ENCODE measurements at places on chromosomes 2 and 18. TPM values are rescaled to one million over a fixed set of nuclear protein-coding genes. Genes with fewer than 3 reads are reported as not detected.

Gene FER1L5
- total RNA-seq, result not detected

Gene SLC5A7
- not detected for total RNA-seq

Gene FKBP1B
- not detected for total RNA-seq

Gene KLHL14
- not detected for total RNA-seq

Gene DQX1
- total RNA-seq, result not detected

Gene ACTG2
- not detected for total RNA-seq

Gene C2orf66
- not detected for total RNA-seq

Gene IL1RL1
- not detected for total RNA-seq

Gene ATP8B1
- 68.0 TPM for total RNA-seq

Gene ACVR1C
- not detected for total RNA-seq

DNA sequence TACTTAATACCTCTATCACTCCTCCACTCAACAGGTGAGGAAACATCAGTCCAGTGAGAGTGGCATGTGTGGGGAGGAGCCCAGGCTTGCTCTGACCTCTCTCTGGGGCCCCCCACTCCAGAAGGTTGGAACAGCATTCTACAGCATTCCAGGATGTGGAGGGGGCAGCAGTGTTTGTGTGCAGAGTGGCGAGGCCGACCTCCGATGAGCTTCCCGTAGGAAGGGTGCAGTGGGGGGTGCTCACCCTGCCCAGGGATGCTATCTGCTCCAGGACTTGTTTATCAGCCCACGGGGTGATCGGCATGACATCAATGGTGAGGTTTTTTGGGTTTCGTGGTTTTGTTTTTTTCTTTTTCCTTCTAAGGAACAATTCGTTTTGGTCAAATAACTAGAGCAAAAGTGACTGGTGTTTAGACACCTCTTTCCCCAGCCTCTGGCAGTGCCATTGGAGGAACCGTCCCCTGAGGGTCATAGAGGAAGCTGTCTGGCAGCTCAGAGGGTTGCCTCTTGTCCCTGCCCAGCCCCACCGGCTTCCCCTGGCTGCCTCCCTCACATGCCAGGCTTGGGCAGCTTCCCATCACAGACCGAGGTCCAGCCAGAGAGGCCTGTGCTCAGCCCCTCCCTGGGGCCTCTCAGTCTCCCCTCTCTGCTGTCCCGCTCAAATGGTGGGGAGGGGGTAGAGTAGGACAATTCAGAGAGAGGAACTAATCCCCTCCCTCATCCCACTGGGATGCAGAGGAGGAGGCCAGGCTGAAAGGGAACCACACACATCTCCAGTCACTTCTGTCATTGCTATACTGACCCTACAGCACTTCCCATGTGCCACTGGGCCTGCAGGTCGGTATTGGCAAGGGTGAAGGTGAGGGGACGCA is 96.5 kb downstream of the ZFP36L2 start:
- no peak for DNase-seq

DNA sequence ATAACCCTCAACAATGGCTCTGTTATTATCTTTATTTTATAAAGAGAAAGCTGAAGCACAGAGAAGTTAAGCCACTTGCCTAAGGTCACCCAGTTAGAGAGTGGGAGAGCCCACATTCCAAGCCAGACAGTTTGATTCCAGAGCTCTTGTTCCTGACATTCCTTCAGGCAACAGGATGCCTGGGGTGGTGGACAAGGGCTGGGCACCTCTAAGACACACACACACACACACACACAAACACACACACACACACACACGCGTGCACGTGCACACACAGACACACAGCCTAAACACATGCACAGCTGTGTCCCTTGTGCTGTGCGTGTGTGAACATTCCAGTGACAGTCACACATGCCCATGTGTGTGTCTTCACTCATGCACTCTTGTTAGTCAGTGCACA is 26.4 kb downstream of the CELF4 start:
- no peak for DNase-seq

- no peak for DNase-seq
Measured at GRCh38 chr2:190254063-190254850, 65.4 kb downstream of the HIBCH start.

- no peak for DNase-seq
Measured at GRCh38 chr2:232698556-232699091, 1.5 kb downstream of the GIGYF2 start.

GRCh38 chr18:31399306-31400032 is 22.9 kb downstream of the DSG4 start:
- no peak for DNase-seq

- DNase-seq, result no peak
Measured at GRCh38 chr2:100208141-100208770, 65.9 kb upstream of the AFF3 start.

DNA sequence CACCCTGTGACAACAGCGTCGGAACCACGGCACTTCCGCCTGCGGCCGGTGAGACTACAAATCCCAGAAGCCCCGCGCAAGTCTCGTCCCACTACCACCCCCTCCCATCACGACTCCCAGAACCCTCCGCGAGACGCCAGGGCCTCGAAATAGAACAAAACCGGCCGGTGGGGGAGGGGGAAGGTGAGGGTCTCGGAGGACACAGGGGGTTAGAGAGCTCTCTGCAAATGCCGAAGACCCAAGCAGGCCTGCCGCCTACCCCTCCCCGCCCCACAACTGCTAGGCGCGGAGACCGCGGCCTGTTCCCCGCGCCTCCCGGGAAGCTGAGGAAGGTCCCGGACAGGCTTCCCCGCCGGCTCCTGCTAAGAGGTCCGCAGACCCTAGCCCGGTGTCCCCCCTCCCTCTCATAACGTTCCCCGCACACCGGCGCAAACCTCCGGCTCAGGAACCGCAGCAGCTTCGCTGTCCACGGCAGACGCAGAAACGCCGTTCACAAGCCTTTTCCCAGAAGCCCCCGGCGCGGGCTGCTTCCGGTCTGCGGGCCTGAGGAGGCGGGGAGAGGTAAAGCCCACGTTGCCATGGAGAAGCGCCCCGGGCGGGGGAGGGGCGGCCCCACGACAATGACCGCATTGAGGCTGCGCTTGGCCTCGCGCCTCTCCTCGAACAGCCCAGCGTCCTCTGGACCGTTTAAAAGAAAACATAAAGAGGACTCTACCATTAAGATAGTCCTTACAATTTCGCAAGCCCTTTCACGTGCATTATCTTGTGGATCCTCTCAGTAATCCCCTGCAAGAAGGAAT is at the start of gene ZNF24:
TSS of gene ZNF24 (minus strand) at position 485 of the 800 bp plus-strand sequence. CDS start 3,770 bp downstream, outside the sequence.
- DNase-seq, result peak; percentile 91

- DNase-seq, result no peak
Measured at GRCh38 chr2:226898121-226898520, 62.3 kb downstream of the RHBDD1 start.

DNA sequence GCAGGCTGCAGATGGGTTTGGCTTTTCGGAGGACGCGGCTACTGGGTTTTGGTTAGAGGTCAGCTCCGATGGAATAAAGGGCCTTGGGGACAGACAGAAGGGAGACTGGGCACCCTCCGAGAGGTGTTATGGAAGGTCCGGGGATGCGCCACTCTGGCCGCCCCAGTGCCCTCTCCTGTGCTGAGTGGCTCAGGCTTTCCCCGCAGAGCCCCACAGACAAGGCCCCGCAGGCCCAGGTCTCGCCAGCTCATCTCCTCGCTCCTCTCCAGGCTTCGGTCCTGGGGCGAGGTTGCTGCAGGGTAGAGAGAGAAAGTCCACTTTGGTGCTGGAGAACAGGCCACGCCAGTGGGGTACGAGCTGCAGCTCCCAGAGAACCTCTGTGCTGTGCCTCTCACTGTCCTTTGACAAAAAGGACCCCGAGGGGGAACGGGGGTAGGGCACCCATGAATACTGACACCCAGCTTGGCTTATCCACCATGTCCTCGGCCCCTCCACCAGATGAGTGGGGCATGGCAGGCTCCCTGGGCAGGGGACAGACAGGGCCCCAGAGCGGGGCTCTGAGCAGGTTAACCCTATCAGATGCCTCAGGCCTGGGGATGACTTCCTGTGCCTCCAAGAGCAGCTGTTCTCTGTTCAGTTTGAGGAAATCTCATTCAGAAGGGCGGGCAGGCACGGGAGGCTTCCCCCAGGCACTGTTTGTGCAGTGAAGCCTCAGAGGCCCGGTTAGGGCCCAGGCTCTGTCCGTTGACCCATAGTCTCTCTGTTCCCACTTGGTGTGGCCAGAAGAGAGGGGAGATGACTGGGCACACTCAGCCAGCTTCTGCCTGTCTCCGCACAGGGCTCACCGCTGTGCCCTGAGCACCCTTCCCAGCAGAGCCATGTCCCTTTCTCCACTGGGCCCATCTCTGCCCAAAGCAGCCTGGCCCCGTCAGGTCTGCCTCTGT is 15.7 kb upstream of the CNNM3 start:
- no peak for DNase-seq

DNA sequence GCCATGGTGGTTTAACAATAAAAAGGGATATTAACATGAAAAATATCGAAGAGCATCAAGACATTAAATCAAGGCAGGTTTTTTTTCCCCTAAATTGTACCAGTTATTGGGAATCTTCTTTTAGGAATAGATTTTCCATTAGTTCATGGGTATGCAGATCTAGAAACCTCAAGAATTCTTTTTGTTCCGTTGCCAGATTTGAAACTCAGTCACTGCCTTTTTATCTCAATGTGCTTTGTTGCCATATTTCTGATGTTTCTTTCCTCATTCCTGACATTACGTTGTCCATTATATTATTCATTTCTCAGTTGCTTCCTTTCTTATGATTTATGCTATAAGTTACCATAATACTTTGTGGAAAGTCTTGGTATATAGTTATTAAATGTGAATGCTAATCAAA is 162.2 kb downstream of the CD226 start:
- DNase-seq, result no peak

DNA sequence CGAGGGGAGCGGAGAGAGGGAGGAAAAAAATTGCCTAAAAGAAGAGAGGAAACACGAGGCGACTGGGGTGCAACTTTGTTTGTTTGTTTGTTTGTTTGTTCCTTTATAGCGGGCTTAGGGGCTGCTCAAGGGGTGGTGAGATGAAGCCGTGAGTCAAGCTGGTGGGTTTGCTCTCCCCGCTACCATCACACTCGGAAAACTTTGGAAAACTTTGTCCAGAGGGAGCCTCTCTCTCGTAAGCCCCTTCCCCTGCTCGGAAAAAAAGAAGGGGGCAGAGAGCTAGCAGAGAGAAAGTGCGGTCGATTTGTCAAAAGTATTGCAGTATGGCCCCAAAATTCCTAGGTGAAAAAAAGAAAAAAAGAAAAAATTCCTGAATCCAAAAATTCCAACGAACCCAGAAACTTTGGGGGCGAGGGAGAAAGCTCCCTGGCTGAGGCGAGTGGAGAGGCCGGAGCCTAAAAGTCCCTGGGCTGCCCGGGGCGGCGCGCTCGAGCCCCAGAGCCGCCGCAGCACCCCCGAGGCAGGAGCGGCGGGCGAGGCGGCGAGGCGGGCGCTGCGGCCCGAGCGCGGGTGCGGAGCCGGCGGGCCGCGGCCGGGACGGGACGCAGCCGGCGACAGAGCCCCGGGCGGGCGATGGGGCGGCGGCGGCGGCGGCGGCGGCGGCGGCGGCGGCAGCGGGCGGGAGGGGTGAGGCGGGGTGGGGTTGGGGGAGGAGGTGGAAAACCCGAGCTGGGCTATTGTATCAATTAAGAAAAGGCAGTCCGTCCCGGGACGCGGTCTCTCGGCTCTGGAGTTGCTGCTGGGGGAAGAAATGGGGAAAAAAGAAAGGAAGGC is 558 bp upstream of the CYP26B1 start:
- DNase-seq, result no peak

GRCh38 chr18:63257453-63257852 is 62.1 kb downstream of the BCL2 start:
- no peak for DNase-seq

DNA sequence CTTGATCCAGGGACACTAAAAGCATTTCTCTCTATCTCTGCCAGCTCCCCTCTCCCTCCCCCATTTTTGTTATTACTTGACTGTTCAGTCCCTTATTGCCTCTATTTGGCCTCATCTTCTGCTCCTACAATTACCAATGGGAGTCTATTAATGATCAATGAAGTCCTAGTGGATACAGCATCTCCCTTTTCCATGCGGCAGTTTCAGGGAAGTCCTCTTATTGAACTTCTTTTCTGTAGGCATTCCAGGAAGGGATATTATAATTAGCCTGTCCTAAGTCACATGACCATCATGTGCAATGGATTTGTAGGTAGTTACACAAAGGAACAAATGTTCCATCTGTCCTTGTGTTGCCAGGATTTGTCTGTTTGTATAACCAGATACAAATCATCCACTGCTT is 495.1 kb upstream of the CNTNAP5 start:
- DNase-seq, result no peak

- DNase-seq, result no peak
Measured at GRCh38 chr2:133668547-133668946, 100.3 kb upstream of the NCKAP5 start.

DNA sequence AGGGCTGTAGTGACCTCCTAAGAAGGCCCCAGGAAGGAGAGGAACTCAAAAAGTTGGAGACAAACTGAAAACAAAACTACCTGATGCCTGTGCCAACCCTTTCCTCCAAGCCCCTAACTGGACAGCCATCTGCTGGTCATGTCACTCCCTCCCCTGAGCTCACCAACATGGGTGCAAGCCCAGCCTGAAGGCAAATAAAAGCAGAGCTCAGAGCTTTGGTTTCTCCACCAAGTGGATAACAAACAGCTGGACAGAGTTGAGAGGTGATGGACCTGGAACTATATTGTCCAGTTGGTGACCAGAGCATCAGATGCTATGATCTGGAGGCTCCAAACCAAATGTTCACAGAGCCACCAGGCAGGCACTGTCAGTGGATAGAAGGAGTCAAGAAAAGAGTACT is 34.6 kb upstream of the MAL start:
- no peak for DNase-seq

- DNase-seq, result peak; percentile 7
Measured at GRCh38 chr2:70855667-70856066, 20.1 kb upstream of the CD207 start.

Data from MG63 (cell line).